Hippocampal formation (tissue), 2 donors: ENCODE measurements at places on chromosomes 7 and 10.

GRCh38 chr10:35308809-35309208 lies 27.5 kb upstream of the CCNY start:
- no peak for DNase-seq

DNA sequence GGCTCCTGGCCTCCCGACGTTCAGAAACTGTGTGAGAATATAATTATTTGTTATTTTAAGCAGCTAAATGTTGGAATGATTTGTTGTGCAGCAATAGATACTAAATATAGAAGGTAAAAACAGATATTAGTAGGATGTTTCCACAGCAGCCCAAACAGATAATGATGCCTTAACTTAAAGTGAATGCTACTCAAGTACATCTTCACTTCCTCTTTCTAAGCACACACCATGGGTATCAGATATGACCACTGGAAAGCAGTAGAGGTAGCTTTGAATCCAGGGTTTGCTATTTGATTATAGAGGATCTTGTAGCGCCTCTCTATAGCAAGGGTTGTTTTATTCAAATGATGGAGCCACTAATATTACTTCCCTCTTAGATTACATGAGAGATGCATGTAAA lies 38.2 kb upstream of the BET1 start:
- no peak for DNase-seq

DNA sequence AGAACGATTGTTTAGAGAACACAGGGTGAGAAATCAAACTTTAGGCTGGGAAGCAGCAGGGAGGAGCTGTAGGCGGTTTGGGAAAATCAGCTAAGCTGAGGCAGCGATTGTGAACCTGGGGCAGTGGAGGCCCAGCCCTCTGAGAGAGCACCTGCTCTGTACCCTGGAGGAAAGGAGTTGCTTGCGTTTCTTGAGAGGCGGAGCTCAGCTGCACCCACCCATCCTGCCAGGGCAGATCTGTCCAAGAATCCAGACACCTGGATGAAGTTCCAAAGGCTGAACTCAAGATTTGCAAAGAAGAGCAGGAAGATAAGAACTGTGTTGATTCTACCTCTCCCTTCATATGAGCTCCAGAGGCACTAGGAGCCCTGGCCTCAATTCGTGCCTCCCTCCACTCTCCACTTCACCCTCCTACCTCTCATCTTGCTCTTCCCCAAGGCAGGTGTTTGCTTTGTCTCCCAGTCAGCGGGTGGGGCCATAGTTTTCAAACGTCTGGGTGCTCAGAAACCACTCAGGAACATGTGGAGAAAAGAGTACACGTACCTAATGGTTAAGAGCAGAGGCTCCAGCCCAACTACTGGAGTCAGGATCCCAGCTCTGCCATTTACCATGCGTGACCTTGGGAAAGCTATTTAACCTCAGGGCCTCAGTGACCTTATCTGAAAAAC lies 21.5 kb upstream of the TMEM213 start:
- no peak for DNase-seq

GRCh38 chr7:98128346-98128745 lies 21.7 kb downstream of the LMTK2 start:
- DNase-seq: no peak
